ENCODE measurements at places on chromosomes 16 and 17.

GRCh38 chr16:82108774-82109173, 61.2 kb downstream of the MPHOSPH6 start:
- no peak for DNase-seq

DNA sequence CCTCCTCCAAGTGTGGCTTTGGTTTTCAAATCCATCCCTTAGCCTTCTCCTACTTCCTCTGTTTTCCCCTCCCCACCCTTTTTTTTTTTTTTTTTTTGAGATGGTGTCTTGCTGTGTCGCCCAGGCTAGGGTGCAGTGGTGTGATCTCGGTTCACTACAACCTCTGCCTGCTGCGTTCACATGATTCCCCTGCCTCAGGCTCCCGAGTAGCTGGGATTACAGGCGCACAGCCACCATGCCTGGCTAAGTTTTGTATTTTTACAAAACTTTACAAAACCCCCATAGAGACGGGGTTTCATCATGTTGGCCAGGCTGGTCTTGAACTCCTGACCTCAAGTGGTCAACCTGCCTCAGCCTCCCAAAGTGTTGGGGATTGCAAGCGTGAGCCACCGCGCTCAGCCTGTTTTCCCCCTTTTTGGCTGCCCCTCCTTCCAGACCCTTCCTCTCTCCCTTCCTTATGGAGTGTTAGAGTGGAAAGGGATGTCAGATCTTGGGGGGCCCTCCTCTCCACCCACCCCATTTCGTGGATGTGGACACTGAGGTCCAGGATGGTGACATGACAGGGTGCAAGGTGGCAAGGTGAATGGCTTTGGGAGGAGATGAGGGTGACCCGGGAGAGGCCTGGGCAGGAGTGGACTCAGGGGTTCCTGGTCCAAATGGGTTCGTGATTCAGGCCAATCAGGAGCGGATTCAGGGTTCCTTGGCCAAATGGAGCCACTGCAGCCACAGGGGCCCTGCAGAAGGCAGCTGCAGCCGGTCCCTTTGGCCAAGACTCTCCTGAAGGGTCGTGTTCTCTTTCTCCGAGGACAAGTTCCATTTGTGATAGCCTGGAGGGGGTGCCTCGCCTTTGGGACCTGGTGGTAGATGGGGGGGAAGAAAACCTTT, 4.8 kb downstream of the ABCC1 start:
- DNase-seq = no peak

DNA sequence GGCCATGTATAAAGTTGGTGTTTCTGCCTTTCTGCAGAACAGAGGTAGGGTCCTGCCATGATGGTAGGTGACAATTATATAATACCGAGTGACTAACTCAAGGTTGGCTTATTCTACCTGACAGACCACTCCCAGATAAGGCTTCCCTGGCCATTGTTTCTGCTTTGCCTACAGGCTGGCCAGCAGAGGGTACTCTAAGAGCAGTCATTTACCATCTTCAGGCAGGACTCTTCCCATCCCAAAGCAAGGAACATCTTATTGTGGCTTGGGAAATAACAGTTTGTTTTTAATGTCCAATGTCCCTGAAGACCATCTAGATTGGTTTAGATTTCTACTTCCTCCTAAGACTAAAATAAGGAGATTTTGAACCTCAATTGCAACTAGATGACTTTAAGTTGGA, 74.1 kb downstream of the SNX11 start:
- DNase-seq = no peak

DNA sequence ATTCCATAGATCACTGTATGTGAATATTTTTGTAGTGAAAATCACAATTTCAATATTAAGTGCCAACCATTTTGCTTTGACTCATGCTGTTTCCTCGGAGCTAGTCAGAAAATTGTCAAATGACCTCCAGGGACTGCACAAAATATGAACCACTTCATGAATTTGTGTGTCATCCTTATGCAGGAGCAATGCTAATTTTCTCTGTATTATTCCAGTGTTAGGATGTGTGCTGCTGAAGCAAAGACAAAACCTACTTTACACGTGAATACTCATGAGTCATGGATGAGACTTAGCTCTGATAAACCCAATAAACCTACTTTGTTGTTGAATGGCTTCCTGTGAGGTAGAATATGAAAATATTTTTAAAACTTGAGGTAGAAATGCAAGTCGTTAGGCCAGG, 65.2 kb downstream of the SHCBP1 start:
- no peak for DNase-seq

DNA sequence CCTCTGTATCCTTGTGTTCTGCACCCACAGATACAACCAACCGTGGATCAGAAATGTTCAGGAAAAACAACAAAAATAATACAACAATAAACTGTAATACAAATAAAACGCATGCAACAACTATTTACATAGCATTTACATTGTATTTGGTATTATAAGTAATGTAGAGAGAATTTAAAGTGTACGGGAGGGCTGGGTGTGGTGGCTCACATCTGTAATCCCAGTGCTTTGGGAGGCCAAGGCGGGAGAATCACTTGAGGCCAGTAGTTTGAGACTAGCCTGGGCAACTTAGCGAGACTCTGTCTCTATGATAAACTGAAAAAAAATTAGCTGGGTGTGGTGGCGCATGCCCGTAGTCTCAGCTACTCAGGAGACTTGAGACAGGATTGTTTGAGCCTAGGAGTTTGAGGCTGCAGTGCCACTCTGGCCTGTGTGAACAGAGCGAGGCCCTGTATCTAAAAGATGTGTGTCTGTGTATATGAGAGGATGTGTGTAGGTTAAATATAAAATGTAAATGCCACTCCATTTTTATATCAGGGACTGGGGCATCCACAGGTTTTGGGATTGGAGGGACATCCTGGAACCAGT, 13.3 kb downstream of the SEC14L1 start:
- no peak for DNase-seq

- no peak for DNase-seq
Observed at GRCh38 chr17:2191227-2191626, 112.4 kb downstream of the SMG6 start.

DNA sequence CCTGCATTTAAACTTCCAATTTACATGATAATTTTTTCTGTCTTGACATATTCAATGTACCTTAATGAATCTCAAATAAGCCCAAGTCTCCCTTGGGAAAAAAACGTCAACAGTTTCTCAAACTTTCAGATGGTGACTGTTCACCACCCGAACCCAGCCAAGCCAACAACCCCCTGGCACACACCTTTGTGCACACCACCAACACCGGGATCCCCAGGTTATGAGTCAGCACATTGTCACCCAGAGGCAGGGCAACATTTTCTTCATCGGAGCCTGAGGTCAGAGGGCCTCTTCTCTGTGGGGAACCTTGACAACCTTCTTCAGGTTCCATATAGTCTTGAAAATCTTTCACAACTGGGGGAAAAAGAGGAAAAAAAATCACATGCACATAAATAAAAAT, 15.5 kb downstream of the DYNC1LI2 start:
- no peak for DNase-seq

GRCh38 chr16:11743308-11744074, 834 bp upstream of the TXNDC11 start:
- peak; percentile 71 for DNase-seq

- DNase-seq = no peak
Observed at GRCh38 chr17:8494506-8495111, 58.9 kb downstream of the NDEL1 start.

- DNase-seq = peak; percentile 7
Observed at GRCh38 chr17:28008513-28008912, 34.0 kb upstream of the NLK start.

DNA sequence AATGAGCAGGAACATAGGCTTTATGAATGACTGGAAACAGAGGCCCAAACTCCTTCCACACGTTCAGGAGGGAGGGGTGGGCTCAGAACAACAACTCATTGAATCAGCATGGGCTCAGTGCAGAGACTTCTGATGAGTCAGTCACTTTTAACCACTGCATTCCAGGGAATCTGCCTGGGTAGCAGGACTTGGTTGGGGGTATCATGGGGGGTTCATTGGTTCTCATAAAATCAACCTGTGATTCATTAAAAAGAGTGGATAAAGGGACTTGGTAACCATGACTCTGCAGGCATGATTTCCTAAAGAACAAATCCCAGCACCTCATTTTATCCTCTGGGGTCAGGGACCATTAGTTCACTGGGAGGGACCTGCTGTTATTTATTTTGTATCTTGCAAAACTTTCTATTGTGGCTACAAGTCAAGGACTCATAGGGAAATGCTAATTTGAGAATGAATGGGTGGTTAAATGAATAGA, 13.8 kb downstream of the ITGB3 start:
- no peak for DNase-seq

- no peak for DNase-seq
Observed at GRCh38 chr17:21303441-21304065, 19.0 kb downstream of the MAP2K3 start.

DNA sequence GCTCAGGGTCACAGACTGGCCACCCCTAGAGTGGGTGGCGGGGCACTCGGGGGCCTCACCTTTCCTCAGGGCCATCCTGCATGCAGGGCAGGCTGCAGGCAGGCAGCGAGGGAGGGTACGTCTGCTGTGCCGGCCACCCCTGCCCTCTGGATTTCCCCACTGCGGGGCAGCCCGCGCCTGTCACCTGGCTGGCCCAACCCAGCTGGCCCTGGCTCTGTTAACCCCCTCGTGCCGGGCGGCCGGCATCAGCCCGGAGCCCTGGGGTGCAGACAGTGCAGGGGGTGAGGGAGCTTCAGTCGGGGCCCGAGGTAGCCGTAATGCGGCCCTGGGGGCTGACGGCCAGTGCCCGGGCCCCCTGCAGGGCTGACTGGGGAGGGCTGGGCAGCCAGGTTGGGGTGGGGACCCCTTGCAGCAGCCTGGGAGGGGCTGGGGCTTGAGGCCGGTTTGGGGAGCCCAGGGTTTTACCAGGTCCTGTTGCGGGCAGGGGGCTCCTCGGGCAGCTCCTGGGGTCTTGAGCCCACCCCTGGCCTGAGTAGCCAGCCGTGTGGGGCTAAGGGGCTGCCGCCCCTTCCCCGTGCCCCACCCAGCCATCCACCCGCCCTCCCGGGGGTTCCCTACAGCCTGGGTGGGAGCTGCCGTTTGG, at the start of gene IGFALS:
Gene IGFALS (minus strand): TSS at position 128 of the 643 bp plus-strand sequence. CDS start 53 bp downstream, at position 75.
- DNase-seq = no peak

- DNase-seq = peak; percentile 86
Observed at GRCh38 chr16:85258629-85259028, 146.4 kb upstream of the CIBAR2 start.

DNA sequence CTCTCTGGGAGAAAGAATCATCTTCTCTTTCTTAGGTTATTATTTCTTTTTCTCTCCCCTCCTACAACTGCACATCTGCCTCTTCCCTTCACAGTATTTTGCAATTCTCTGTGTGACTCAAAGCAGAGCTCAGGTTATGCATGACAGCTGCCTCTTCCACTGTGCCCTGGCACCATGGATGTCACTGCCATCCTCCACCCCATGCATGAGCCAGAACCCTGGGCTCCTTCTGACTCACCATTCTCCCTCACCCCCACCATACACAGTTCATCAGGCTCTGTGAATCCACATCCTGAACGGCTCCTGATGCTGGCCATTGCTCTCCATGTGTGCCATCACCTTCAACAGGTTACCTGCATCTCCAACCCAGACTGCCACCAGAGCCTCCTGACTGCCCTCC, 23.9 kb downstream of the CA10 start:
- no peak for DNase-seq

DNA sequence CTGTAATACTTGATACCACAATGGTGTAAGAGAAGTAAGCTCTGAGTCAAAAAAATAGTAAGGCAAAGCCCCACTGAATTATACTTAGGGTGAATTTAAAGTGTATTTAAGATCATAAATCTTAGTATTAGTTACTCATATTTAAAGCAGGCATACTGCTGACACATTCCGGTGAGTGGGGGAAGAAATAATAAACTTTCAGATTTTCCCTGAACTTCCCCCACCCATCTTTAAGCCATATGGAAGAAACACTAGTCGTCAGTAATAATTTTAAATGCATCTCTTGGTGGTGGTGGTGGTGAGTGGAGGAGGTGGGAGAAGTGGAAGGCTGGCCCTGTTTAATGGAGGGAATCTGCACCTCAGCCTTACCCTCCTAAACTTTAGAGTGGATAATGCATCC, 20.5 kb downstream of the MPHOSPH6 start:
- DNase-seq = no peak

DNA sequence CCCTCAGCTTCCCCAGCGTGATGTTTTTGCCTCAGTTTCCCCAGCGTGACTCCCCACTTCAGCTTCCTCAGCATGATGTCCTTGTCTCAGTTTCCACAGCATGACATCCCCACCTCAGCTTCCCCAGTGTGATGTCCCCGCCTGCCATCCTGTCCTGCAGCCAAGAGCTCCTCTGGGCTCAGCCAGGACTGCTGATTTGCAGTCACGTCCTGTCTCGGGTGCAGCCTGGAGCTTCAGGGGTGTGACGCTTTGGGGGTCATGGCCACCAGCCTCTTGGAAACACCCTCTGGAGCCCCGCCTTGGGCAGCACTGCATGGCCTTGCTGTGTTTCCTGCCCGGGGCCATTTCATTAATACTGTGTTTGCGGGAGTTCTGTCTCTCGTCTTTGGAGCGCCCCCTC, 16.5 kb upstream of the NUDT16L1 start:
- DNase-seq = no peak

GRCh38 chr16:3149630-3150345, 15.0 kb downstream of the ZNF213 start:
- DNase-seq = peak; percentile 31

DNA sequence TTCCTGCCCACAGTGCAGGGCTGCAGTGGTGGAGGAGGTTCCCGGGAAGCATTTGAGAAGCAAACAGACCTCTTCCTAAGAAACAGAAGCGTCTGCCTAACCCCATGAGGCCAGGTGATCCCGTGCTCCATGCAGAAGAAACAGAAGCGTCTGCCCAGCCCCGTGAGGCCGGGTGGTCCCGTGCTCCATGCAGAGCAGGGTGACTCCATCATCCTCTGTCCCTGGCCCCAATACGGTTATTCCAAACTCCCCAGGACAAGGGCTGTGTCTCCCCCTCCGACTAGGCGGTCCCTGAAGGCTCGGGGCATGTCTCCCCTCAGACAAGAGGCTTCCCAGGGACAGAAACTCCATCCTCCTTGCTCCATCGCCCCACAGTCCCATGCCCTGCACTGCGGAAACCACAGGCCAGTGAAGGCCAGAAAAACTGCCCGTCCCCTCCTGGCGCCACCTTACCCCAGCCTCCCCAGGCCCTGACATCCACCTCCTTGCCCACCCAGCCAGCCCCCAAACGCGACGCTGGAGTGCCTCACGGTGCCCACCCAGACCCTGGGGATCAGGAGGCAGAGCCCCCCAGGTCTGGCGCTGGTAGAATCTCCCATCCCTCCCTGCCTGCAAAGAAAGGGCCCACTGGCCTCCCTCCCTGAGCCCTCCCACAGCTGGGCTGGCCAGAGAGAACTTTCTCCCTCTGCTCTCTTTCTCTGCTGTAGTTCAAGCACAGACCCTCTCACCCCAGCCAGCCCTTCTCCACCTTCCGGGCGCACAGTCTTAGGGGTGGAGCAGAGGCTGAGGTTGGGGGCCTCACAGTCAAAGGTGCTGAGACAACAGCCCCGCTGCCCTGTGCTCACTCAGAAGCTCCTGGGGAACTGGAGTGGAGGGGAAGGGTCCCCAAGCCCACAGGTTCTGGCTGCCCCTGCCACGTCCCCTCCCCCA, 30.6 kb upstream of the KRT17 start:
- DNase-seq = no peak

DNA sequence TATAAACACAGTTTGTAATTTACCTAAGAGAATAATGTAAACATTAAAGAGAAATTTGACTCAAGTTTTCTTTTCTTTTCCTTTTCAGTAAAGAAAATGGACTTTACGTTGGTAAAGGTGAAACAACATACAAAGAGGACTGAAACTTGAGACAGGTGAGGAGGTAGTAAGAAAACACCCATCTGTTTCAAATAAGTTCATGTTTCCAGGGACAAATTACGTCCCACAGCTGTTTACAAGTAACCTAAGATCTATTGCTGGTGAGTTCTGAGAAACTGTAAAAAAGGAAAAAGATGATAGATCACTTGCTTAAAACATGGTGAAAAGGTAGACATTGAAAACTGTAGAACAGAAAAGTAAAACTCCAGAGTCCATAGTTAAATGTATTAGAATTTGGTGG, 4.8 kb upstream of the ABCA5 start:
- DNase-seq = no peak

Measured in NAMALWA (cell line).